Mesendoderm (in vitro differentiated cells): ENCODE measurements at places on chromosomes 7 and 10.

DNA sequence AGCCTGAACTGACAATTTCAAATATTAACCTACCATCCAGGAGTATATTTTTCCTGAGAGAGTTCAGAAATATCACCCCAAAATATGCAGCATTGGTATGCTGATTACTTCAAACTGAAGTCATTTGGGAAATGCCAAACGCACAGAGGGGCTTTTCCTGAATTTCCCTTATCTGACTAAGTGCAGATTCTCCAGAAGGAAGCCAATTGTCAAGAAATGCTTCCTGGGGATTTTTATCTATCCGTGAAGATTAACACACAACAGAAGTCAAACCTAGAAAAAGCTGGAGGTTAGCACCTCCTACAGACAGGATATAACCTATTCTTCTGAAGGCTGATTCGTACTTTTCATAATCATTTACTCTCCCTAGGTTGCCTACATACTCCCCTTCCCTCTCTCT is 91.0 kb downstream of the AKR1D1 start:
- DNase-seq = peak; percentile 96

DNA sequence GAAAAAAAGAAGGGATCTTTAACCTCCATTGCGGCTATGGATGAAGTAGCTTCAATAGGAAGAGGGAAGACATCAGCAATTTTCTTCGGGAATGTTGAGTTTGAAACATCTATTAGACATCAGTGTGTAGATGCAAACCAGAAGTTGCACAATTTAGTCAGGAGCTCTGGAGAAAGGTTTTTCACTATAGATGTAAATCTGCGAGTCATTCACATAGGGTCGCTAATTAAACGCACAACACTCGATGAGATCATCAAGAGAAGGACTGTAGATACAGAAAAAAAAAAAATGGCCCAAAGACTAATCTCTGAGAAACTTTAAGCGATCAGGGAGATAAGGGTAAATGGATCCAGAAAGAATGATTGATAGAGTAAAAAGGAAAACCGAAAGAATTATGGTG is 61.7 kb upstream of the TES start:
- DNase-seq = peak; percentile 29

- no peak for DNase-seq
Observed at GRCh38 chr7:102992938-102993717, 80.3 kb downstream of the LRRC17 start.

DNA sequence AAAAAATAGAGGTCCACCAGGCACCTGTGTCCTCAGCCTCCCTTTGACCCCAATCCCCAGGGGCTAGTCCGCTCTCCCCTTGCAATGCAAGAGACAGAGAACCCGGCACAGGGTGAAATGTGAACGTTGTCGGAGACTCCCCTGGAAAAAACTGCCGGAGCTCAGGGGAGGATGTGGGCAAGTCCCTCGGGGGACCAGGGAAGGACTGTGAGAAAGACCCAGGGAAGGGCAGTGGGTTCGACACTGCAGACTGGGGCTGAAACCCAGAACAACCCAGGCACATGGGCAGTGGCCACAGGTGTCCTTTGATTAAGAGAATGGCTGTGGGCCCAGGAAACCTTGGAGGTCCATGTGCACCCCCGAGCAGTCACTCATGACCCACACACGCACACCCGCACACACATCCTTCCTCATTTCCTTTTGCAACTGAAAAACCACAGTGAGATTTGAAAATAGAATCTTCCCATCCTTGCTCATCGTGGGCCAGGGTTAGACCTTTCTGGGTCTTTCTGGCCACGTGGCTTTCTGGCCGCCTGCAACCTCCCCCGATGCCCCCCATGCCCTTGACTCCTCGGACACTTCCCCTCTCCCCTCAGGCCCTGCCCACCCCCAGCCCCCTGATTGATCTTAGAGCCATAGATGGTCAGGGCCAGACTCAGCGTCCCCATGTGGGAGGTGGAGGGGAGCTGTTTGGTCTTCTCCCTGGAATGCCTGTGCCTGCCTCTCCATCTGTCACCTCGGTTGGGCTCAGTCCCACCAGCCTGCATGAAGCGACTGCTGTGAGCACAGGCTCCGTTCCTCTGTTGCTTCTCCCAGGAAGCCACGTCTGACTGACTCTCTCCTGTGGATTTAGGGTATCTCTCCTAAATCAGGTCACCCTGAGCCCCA is 7.9 kb downstream of the LAT2 start:
- DNase-seq = no peak

DNA sequence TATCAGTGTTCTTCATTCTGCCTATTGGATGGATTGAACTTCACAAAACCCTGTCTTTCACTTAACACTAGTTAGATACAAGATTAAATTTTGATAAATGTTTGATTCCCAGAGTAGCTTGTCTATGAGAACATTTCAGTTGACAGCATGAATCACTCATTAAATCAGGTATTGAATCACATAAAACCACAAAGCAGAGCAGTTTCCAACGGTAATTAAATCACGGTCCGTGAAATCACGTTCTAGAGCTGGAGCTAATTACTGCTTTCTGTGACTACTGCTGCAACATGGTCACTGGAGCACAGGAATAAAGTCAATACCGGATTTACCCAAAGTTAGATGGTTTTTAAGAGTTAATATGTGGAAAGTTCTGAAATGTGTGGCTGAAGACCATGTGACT is 257.8 kb upstream of the PCDH15 start:
- DNase-seq = no peak

GRCh38 chr7:98875501-98875900 is 2.8 kb upstream of the TRRAP start:
- no peak for DNase-seq

DNA sequence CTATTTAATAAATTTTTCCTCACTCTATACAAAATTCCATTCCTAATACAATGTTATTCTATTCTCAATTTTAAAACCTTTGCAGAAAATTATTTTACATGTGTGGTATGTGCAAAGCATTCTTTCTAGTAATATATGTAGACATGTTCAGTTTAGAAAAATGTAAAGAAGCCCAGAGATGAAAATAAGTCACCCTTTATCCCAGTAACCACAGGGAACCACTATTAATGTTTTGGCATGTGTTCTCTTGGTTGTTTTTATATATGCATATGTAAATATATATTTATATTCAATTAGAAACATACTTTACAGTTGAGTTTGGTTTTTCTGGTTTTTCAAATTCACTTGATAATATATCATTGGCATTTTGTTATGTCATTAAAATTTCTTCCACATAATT is 14.8 kb upstream of the GLCCI1 start:
- no peak for DNase-seq

- no peak for DNase-seq
Observed at GRCh38 chr10:120328647-120329046, 128.4 kb upstream of the PLPP4 start.
